ENCODE measurements at places on chromosomes 1 and 21.

- DNase-seq: no peak
Measured at GRCh38 chr21:32174819-32175218, 104.0 kb downstream of the MIS18A start.

- no peak for DNase-seq
Measured at GRCh38 chr21:18759267-18759666, 355.7 kb upstream of the TMPRSS15 start.

- no peak for DNase-seq
Measured at GRCh38 chr1:67642629-67643028, 42.4 kb upstream of the GADD45A start.

DNA sequence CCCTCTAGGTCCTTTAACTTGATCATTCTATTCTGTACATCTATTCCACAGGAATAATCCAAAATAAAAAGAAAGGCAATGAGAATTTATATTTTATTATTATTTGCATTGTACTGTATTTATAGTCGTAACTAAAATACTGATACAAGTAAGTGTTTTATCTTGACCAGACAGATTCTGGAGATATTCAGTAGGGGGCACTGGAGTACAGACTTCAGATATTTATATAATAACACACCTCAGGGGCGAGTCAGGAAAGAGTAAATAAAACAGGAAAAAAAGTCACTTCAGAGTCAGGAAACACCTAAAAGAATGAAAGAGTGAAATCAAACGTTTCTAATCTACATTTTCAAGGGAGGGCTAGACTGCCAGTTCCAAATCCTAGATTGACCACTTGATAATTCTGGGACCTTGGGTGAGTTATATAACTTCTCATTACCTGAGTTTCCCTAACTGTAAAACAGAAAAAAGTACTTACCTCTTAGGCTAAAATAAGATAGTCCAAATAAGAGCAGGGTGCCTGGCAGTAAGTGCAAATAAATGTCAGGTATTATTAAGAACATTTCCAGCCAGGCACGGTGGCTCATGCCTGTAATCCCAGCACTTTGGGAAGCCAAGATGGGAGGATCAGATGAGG lies 31.1 kb upstream of the MTF1 start:
- no peak for DNase-seq

DNA sequence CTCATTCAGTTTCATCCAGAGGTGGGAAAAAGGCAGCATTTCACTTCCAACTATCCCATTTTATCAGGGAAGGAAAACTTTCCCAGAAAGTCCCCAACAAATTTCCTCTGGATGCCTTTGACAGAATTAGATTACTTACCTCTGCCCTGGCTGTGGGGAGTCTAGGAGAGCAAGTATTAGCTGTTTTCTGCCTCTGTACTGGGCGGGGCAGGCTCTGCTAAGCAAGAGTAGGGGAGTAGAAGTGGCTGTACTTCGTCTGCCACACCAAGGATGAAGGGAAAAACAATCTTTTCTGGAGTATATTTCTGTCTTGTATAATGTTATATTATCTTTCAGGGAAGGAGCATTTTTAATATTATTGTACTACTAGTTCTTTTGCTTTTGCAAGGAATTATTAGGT lies 78.5 kb downstream of the FNBP1L start:
- DNase-seq: no peak

GRCh38 chr1:11749203-11749689 lies 12.7 kb upstream of the C1orf167 start:
- peak; percentile 47 for DNase-seq

DNA sequence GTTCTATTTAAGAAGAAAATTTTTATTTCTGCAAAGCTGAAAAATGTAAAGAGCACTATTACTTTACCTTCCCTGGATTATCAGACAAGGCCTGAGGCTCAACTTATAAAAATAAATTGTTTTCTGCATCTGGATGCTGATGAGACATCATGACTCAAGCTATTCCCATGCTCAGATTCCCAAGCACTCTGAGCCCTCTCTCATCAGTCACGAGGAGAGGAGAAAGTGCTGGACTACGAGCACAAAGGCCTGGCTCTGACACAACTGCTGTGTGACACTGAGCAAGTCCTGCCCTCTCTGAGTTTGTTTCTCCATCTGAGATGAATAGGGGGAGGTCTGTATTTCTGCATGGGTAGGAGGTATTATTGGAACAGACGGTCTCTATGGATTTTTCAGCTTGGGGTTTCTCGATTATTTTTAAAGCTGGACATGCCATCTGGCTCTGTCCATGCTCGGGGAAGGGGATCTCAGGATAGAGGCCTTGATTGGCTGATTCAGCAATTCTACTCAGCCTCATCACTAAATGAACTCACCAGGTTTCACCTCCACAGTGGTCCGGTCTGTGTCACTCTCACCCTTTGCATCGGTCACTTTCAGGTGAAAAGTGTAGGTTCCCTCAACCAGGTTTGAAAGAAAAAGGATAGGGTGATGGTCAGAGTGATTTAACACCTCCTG lies 107.7 kb downstream of the KIAA0319L start:
- DNase-seq: no peak

GRCh38 chr1:170296211-170296610 lies 150.5 kb downstream of the NTMT2 start:
- DNase-seq: no peak

DNA sequence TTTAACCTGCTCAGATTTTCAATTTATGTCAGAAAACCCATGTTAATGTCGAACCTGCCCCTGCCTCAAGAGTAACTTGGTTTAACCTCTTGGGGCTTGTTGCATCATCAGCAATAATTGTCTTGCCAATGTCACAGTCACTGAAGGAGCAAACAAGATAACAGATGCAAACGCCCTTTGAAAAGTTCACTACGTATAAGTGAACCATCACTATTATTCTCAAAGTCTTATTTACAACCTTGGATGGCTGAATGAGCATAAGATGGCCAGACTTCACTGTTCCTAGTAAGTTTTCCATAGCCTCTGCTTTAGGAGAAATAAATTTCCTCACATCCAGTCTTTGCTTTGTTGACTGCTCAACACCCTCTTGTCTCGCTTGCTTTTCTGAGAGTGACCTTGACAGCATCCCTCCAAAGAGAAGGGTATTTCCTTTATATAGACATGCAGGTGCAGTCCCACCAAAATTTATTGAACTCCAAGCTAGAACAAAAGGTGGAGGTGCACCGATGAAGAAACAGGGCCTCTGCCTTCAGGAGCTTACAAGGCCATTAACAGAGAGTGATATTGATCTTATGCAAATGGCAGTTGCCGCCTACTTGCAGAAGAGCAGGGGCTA lies 749 bp upstream of the LRIG2 start:
- DNase-seq: no peak

GRCh38 chr1:225877580-225877979 lies 4.6 kb downstream of the TMEM63A start:
- DNase-seq: no peak

DNA sequence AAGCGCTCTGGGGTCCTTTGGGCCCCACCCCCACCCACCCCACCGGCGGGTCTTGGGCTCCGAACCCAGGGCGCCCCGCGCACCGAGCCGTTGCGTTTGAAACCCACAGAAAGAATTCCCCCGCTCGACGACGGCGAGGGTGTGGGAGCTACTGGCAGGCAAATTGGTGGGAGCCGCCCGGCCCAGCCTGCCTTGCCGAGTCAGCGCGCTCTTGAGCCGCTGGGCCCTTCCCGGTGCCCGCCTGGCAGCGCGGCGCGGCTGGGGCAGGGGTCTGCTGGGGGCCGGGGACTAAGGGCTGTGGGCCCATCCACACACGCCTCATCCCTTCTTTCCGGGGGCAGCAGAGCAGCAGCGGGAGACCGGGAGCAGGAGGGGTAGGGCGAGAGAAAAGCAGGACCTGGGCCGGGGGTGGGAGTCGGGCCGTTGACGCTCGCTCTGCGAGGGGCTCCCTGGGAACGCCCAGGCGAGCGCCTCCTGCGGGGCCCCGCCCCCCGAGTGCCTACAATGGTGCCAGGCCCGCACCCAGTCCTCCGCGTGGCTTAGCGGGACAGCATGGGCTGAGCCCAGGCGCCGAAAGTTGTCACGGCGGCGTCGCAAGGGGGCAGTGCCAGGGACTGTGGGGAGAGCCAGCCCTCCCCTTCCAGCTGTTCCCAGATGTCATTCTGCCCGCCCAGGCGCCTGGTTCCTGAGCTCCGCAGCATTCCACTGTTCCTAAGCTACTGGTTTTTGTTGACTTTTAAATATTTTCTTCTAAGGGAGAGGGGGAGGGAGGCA lies at the start of gene C1orf94:
Gene C1orf94, plus strand, starts transcription at position 78 of the 774 bp plus-strand sequence. CDS start 883 bp downstream, outside the sequence.
- DNase-seq: no peak

DNA sequence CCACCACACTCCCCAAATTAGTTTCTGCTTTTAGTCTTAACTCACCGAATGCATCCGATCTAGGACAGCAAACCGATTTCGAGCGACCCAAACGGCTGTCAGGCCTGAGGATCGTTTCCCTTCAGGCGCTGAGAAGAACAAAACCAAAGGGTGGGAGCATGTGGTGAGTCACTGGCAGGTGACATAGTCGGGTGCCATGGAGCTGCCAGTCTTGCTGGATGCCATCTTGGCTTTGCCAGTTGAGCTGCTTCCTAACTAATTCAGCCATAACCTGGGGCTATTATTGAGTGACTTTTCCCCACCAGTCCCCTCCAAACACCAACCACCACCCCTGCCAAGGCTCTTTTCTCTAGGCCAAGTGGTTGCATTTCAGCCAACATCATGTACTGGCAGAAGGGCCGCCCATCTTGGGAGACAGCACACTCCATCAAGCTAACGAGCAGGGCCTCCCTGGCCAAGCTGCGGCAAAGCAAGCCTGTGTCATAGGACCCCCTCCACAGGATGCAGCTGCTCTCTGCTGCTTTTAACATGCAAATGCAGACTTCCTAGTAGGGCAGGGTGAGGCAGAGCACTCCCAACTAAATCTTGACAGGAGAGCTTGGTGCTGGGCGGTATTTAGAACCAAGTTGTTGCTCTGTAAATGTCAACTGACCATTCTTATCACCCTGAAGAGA lies 22.3 kb upstream of the PEX19 start:
- DNase-seq: no peak

DNA sequence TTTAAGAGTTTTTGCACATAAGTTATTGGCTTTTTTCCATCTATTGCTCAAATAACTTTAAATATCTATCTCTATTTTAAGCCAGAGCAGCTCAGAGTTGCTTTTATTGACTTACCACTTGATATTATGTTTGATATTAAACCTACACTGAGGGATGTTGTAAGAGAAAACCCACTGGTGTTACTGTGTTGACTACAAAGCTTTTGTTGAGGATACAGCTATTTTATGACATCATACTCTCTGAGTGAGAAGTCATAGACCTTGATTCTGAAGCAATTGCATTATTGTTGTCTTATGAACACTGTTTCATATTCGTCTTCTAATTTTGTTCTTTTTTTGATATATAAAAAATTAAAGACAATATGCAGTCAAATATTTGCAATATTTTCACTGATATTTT lies 560.4 kb downstream of the PTBP2 start:
- DNase-seq: no peak

DNA sequence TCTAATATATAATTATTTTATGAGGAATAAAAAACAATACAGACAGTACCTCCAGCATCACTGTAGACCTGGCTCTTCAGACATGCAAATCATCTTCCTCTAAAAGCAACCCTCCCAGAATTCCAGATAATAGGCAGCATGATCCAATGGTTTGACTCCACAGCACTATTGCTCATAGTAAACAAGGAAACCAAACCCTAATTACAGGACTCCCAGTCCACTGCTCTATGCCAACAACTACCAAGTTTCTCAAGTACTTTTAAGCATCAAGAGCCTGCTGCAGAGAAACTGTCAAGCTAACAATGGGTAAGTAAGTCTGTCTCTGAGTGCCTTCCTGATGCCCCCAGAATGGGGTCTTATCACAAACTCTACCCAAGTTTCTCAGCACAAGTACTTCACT lies 57.2 kb downstream of the EYA3 start:
- no peak for DNase-seq

DNA sequence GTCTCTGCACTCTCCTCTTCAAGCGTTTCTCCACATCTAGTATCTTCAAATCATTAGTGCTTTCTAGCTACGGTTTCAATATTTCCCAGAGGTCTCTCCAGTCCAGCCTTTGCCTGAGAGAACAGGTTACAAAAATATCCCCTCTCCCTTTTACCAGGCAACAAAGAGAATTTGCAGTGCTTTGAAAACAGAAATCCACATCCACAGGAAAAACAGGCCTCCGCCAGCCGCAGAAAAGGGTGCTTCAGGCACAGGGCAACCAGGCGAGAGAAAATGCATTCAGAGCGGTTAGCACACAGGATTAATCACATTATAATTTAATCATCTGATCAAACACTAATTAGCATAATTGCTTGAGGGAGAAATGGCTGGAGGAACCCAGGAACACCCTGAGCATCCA lies 13.8 kb downstream of the DSCAM start:
- DNase-seq: no peak

DNA sequence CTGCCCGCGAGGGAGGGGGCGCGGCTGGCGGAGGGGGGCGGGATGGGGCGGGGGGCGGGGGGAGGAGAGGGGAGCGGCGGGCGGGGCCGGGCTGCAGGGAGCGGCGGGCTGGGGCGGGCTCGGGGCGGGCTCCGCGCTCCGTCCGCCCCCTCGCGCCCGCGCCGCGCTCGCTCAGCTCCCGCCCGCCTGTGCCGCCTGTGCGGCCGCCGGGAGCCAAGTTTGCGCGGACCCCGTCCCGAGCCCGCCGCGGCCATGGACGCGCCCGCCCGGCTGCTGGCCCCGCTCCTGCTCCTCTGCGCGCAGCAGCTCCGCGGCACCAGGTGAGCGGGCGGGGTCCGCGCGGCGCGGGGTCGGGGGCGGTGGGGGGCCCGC lies at the start of gene GABRD:
Gene GABRD, plus strand, starts transcription at position 174 of the 372 bp plus-strand sequence. Its CDS starts 79 bp downstream, at position 253.
- peak; percentile 35 for DNase-seq

DNA sequence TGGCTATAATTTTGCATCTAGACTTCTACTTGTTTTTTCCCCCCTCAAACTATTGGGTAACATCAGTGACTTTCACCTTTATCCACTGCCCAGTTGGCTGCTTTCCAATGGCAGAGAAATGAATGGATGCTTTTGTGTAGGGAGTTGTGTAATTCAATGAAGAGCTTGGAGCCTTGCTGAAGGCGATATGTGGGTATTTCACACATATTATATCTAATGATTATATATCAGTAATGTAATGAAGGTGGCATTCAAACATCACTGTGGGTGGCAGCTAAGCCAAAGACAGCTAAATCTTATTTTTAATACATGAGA lies 81.2 kb downstream of the TGFB2 start:
- no peak for DNase-seq

DNA sequence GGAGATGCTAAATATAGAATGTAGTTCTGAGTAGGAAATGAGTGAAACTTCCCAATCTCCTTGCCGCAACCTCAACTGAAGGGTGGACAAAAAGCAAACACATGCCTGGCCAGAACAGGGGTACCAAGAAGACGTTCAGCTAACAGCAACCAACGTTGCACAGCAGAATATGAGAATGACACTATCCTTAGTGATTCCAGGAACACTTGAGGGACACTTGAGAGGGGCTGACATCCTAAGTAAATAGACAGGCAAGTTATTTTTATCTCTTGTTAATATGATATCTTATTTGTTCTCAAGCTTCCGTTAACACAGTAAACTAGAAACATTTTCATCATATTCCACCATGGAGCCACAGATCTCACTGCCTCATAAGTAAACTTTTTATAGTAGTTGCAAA lies 908 bp downstream of the KRTAP19-1 start:
- no peak for DNase-seq

GRCh38 chr1:100866901-100867206 lies 27.8 kb downstream of the EXTL2 start:
- DNase-seq: no peak
